Fibroblast of villous mesenchyme (primary cell): ENCODE measurements at places on chromosomes 7 and 10. TPM values are rescaled to one million over a fixed set of nuclear protein-coding genes. Genes with fewer than 3 reads are reported as not detected.

DNA sequence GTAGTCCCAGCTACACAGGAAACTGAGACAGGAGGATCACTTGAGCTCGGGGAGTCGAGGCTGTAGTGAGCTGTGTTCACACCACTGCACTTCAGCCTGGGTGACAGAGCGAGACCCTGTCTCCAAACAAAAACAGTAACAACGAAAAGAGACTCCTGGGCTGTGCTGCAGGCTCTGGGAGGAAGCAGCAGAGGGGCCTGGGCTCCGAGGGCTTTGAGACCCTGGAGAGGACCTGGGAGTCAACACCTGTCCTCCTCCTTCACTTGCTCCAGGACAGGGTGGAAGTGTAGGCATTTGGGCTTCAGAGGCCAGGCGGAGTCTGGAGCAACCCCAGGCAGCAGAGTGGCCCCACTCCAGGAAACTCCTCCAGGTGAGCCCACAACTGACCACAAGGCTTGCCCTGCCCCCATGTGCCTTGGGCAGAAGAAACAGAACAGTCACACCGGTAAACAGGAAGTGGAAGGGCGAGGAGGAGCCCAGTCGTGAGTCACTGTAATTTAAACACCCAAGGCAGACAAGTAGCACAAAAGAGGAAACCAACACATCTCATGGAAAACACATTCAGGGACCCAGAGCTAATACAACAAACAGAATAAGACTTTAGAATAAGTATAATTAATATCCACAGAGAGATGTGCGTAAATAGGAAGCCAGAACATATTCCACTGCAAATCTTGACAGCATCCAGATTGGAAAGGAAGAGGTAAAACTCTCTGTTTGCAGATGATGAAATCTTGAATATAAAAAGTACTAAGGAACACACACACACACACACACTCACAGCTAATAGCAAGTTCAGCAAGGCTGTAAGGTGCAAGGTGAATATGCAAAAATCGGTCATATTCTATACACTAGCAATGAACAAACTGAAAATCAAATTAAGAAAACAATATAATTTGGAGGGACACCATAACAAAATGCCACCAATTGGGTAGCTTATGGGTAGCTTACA lies 20.5 kb upstream of the RASGEF1A start:
- peak; percentile 8 for DNase-seq

GRCh38 chr7:2018569-2019460 lies 213.9 kb downstream of the MAD1L1 start:
- DNase-seq = peak; percentile 76

DNA sequence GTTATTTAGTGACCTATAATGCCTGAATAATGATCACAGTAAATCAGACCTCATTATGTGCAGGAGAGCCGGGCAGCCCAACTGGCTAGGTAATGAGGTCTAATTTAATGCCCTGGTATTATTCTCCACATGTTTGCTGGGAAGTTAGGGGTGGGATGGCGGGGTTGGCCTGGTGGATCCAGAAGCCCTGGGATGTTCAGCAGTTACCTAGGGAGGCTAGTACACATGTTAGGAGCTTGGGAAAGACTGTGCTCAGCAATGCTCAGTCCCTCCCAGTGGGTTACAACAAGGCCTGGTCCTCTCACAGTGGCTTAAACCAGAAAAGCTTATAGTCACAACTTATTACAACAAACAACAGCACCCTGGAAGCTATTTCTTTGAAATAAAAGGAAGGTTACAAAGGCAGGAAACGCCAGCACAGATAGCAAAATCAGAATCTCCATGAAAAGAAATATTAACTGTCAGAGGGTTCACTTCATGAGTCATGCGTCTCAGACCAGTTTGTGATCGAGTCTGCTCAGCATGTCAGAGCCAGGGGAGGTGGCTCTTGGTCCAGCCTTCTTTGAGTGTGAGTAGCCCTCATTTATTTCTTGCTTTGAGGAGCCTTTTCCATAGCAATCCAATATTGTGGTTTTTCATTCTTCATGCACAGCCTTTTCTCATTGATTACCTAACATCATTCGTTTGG lies 418.6 kb upstream of the NPVF start:
- DNase-seq = no peak

- DNase-seq = no peak
These were observed 88.1 kb upstream of the PDCD4 start for GRCh38 chr10:110783509-110784107.

DNA sequence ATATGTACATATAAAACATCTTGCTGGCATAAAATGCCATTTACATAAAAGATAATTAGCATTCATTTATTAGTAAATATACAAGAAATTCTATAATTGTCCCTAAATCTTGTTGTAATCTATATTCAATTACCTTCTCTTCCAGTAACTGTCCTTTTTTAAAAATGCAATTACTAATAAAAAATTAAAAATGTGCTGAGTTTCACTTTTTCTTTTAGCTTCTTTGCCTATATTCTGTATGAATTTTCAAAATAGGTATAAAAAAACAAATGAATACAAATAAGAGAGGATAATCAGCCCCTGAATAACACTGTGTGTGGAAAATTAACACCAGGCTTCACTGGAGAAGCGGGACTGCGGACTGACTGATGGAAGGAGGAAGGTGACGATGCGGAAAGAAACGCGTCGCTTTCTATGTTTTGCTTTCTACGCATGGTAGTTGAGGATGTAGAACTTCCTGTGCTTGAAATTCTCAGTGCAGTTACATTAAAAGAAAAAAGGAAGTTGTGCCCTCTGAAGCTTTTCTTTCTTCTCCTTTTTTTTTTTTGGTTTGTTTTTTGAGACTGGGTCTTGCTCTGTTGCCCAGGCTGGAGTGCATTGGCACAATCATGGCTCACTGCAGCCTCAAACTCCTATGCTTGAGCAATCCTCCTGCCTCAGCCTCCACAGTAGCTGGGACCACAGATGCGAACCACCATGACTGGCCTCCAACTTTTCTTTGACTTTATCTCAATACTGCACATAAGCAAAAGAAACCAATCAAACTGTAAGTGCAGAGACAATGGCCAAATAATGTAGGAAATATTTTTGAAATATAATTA lies 7.4 kb upstream of the ZMYND11 start:
- DNase-seq = no peak

GRCh38 chr7:22371878-22372277 lies 14.9 kb upstream of the RAPGEF5 start:
- DNase-seq = no peak

GRCh38 chr7:80259-81067 lies 111.9 kb upstream of the FAM20C start:
- DNase-seq = no peak

- no peak for DNase-seq
These were observed 556.1 kb downstream of the DNAJB6 start for GRCh38 chr7:157892751-157893523.

DNA sequence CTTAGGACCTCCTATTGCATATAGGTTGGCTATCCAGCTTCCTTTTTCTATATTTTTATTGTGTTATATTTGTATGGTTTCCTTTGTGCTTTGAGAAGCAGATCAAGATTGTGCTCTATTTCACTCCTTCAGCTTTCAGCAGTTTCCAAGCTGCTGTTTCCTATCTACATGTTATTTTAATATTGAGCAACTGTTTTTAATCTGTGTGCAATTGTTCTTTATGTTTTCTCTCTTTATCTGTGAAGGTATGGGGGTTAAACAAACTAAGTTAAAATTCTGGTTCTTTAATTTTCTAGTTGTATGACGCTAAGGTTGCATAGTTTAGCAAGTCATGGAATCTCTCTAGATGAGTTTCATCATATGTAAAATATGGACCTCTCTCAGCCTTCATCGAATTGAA lies 251.0 kb downstream of the GPR158 start:
- no peak for DNase-seq

Gene SEC31B
- total RNA-seq = 2.6 and 3.9 TPM in 2 replicates

Gene MYO1G
- under 0.01 TPM in 2 replicates for total RNA-seq

Gene SYPL1
- 34.8 and 55.3 TPM in 2 replicates for total RNA-seq
